HTR-8/SVneo (cell line): ENCODE measurements at places on chromosomes 11 and 22.

GRCh38 chr11:106086135-106086534, 8.7 kb downstream of the AASDHPPT start:
- DNase-seq: no peak

GRCh38 chr11:78450866-78451265, 33.2 kb upstream of the GAB2 start:
- no peak for DNase-seq

DNA sequence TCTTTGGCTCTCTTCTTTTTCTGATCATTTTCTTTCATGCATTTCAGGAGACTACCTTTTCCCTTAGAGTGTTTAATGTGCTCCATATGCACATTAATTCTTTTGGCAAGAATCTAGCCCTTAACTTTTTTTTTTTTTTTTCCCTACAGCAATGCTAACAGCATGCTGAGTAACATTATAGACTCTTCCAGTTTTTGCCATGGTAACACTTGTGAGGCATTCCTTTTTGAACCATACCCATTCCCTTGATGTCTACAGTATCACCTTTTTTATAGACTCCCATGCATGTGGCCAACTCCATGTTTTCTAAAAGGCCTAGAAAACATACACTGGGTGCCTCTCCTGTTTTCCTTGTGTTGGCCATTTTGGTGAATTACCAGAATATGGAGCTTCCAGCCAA, 2.9 kb upstream of the MRPL17 start:
- DNase-seq: no peak

- no peak for DNase-seq
Observed at GRCh38 chr11:15720460-15720859, 605.7 kb downstream of the INSC start.

DNA sequence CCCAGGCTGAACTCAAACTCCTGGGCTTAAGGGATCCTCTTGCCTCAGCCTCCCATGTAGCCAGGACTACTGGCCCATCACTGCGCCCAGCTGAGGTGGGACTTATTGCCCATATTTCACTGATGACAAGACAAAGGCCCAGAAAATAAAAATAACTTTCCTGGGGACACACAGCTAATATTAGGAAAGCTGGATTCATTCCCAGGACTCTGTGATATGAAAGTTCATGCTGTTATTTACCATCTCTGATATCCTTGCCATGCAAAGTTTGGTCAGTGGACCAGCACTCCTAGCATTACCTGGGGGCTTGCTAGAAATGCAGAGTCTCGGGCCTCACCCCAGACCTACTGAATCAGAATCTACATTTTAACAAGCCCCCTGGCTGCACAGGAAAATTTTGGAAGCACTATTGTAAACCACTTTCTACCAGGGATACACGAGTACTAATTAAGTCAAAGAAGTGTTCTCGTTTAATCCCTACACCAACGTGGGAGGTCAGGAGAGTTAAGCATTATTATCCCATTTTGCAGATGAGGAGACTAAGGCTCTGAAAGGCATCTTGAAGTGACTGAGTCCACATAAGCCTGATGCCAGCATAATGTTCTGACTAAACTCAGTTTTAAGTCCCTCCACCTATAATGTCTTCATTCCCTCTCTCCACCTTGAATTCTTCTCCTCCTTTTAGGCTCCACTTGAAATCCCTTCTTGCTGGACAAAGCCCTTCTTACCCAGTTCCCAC, 2.5 kb upstream of the FAM83F start:
- DNase-seq: no peak

DNA sequence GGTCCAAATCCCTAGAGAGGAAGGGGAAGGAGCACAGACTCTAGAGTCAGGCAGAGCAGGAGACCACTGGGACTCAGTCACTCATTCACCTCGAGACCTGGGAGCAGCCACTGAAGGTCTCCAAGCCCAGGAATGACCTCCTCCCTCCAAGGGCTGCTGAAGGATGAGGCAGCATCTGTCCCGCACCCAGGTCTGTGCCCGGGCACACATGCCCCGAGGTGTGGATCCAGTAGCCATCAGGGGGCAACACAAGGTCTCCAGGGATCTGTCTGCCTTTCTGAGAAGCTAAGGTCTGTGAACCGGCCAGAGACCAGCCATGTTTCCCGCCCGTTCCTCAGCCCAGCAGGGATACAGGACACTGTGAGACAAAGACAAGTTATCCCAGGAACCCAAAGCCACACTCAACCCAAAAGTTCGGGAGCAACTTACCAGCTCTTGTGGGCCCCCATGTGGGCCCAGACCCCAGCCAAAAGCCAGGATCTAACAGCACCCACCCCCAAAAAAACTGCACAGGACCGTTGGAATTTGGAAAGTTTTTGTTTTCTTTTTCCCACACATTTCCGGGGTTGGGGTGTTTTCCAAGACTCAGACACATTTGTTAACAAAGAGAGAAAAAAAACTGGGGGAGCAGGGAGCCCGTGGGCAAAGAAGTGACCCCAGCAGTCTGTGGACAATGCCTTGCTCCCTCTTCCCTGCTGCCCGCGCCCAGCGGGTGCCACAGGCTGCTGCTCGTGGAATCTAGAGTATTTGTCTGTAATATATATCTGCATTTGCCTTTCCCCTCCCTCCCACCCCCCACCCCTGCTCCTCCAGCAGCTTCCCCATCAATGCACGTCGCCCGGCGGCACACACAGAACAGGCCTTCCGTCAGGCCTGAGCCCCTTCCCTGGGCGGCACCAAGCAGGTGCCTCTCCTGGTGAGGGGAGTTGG, 14.9 kb downstream of the SLC22A12 start:
- DNase-seq: no peak

DNA sequence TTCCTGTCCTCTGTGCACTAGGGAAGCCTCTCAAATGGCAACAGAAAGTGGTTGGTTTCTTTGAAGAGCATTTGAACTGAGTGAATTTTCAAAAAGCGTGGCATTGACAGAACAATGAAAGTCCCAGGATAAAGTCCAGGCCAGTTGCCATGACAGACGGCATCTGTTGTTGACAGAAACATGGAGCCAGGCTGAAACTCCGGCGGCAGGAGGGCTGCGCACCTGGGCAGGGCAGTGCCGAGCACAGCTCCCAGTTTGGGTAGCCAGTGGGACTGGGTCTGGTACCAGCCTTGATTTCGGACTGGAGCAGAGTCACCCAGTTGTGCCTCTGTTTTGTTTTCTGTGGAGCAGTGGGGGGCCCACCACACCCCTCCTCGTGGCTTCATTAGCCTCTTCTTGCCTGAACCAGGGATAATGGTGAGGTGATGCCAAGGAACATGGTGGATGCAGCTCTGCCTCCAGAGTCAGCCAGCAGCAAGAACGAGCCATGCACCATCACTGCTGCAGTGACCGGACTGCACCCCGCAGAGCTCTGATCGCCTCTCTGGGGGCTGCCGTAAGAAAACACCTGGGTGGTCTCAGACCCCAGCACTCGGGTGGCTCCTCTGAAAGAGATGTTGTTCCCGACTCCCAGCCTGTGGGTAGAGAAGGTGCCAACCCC, 9.8 kb upstream of the SEPTIN5 start:
- DNase-seq: no peak
